ENCODE measurements at places on chromosomes 1 and 21.

- DNase-seq: no peak
Observed at GRCh38 chr1:16021681-16022080, at the start of gene CLCNKA. Gene CLCNKA (plus strand): TSS chr1:16022036. CDS start chr1:16022620, 584 bp downstream.

DNA sequence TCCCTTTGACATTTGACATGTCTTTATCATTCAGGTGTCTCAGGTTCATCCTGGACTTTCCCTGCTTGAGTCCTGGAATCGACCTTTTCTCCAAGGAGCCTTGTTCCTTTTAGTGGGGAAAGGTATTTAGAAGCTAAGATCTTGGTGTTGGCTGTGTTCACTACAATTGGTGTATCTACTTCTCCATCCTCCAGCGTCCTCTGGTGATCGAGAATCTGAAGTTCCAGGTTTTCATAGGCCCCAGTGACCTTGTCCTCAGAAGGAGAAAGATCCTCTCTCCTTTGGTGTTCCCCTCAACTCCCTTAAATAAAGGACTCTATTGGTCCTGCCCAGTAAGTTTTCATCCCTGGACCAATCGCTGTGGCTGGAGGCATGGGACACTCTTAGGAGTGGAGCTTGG, 22.1 kb downstream of the MROH7 start:
- no peak for DNase-seq

GRCh38 chr1:245999697-246000637, 507.1 kb downstream of the SMYD3 start:
- DNase-seq: no peak

DNA sequence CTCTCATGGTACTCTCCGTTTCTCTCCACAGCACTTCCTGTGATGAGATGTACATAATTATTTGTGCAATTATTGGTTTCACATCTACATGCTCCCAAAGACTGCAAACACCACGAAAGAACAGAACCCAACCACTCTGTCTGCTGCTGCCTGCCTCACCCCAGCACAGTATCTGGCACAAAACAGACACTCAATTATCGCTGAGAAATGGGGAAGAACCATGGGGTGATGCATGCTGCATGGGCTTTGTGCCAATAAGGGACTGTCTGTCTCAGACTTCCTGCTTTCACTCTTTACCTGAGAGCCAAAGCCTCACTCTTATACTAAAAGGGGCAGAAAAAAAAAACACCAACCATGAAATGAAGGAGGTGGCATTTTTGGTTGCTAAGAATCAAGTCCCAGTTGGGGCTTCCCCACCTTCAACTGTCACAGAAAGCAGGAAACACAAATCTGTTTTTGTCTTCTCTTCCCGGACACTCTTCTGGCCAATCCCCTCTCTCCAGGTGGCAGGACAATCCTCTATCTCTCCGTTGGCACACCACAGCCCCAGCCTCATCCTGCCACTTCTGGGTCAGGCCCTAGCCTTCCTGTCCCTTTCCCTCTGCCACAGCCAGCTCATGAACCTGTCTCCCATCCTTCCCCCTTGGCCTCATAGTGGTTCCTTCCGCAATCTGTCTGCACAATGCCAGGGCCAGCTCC, 82.0 kb downstream of the TGFBR3 start:
- DNase-seq: peak; percentile 89

DNA sequence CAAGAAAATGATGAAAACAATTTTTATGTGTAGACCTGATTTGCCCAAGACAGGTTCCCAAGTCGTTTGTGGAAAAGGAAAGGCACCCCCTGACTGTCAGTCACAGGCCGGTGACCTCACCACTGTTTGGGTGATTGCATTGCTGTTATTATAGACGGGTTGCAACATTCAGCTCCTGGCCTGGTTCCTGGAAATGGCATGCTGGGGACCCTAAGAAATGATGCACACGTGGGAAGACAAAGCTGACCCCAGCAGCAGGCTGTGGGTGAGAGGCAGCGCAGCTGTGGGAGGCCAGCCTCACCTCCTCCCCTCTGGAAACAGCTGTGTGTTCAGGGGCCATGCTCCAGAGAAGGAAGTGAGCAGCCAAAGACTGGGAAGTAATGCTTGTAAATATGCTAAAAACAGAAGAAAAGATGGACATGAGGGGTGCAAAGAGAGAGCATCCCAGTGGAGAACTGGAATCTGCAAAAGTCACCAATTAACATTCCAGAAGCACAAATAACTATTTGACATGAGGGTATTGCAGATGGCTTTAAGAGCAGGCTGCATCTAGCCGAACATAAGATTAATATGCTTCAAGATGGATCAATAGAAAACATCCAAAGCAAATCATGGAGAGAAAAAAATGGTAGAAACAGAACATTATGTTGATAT, 23.4 kb upstream of the ABCG1 start:
- no peak for DNase-seq

GRCh38 chr1:77594366-77595112, 87.9 kb downstream of the ZZZ3 start:
- DNase-seq: no peak

- no peak for DNase-seq
Observed at GRCh38 chr1:234589064-234589800, 20.7 kb downstream of the IRF2BP2 start.

DNA sequence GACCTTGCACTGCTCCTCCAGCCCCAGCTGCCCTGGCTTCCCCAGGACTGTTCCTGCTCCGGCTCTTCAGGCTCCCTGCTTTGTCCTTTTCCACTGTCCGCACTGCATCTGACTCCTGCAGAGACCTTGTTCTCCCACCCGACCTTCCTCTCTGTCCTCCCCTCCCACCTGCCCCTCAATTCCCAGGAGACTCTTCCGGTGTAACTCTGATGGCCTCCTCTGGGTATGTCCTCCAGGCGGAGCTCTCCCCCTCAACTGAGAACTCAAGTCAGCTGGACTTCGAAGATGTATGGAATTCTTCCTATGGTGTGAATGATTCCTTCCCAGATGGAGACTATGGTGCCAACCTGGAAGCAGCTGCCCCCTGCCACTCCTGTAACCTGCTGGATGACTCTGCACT, 550 bp downstream of the ACKR1 start:
- DNase-seq: no peak

DNA sequence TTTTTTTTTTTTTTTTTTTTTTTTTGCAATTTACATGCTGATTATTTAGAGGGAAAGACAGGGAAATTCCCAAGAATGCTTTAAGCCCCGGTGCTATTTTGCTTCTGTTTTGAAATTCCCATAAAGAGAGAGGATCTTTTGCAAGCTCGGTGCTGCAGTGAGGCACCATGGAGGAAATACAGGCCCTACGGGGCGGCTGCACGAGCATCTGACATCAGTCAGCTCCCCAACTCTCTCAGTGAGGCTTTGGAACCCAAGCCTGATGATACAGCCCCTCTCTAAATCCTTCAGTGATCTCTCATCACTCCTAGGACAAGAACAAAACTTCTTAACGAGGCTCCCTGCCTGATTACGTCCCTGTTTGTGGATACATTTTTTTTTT, 791 bp upstream of the CHI3L1 start:
- DNase-seq: no peak

- no peak for DNase-seq
Observed at GRCh38 chr1:29515170-29515955, 279.0 kb downstream of the PTPRU start.

- no peak for DNase-seq
Observed at GRCh38 chr21:38312822-38313221, 56.0 kb downstream of the KCNJ15 start.

- no peak for DNase-seq
Observed at GRCh38 chr21:39336457-39337008, 12.4 kb downstream of the HMGN1 start.

GRCh38 chr1:240533154-240533780, 78.7 kb downstream of the GREM2 start:
- no peak for DNase-seq

- no peak for DNase-seq
Observed at GRCh38 chr1:207745285-207745684, 6.6 kb upstream of the CD46 start.

GRCh38 chr1:165671526-165671925, 26.8 kb downstream of the ALDH9A1 start:
- no peak for DNase-seq

GRCh38 chr1:204123376-204123775, 28.5 kb downstream of the ETNK2 start:
- DNase-seq: no peak

DNA sequence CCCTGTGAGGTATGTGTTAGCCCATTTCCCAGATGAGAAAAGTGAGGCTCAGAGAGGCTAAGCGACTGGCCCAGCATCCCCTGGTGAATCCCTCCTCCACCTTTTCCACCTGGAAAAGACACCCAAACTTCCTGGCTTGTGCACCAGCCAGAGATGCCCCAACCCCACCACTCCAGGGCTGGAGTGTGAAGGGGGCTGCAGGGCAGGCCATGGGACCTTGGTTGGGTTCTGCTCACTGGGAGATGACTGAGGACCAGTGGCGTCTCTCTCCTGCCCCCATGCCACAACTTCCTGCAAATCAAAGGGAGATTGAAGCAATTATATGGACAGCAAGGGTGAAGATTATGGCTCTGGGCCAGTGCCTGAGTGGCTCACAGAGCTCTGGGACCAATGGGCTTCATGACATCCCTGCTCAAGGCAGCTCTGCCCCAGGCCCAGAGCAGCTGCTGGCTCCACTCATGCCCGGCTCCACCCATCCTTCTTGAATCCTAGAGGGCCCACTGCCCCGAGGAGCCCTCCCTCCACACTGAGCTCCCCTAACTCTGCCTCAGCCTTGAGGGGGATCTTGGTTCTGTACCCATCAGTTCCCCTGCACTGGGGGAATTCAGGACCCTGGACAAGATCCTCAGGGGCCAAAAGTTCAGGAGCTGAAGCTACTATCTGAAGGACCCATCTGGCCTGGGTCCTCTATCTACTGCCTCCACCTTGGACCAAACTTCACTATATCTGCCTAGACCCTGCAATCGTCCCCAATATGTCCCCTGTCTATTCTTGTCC, 416.9 kb downstream of the PTPRU start:
- no peak for DNase-seq

DNA sequence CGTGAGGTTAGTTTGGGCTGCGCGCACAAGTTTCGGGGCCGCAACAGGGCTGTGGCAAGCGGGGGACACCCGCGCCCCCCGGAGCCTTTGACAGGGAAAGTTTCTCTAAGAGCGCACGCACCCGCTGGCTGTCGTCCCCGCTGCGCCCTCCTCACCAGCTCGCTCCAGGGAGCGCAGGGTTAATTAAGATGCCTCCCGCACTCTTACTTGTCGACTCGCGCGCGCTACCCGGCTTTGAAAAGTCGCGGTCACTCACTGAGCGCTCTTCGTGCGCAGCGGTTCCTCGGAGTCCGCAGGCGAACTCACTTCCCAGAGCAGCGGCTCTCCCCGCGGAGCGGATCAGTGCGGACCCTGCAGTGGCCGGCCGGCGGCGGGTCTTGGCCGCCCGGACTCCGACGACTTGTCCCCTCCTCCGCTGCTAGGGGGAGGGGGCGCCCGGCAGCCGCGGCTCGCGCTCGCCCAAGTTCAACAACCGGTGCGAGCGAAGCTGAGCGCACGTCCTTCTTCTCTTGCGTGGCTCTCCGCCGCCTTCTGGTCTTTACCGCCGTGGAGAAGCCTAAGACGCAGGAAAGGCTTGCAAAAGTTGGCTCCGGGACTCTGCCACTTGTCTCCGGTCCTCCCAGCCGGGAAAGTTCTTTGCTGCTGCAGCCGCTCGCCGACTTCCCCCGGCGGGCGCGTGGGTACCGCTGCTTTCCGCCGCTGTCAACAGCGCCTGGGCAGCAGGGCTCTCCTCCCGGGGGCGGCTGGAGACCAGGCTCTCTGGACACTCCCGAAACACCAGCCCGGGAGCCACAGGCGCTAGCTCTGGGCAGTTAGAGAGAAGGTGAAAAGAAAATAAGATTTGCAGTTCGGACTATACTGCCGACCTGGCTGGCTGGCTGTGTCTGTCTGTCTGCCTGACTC, 506 bp downstream of the JUN start:
- DNase-seq: peak; percentile 44

DNA sequence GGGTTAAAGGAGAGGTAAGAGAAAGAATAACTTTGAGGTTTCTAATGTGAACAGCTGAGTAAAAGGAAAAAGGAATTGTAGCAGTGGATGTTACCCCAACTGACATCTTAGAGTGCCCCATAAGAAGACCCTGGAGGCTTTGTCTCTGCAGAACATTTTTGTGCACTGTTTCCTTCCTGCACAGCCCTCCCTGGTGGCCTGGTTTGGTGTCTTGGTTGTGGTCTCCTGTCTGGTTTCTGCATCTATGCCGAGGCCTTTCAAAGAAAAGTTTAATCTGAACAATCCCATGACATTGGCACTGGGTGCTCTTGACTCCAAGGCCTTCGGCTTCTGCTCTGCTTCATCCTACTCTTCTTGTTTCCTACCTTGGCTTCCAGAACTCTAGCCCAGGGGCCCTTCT, 57.8 kb downstream of the RHOU start:
- peak; percentile 31 for DNase-seq

DNA sequence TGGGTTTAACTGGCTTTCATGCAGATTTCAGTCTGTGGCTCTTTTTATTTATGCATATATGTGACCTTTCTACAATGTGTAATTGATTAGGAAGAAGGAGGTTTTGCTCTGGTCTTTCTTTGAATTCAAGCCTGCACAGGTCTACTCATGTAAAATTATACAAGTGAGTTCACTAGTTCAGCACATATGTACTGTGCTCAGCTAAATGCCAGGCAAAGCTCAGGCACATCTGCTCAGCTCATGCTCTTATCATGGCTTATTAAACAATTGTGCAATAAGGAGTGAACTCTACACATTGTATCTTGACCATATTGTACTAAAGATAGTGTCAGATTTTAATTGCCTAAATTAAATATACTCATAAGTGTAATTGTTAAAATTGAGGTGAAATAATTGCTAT, 378.4 kb downstream of the ADGRL2 start:
- DNase-seq: no peak

DNA sequence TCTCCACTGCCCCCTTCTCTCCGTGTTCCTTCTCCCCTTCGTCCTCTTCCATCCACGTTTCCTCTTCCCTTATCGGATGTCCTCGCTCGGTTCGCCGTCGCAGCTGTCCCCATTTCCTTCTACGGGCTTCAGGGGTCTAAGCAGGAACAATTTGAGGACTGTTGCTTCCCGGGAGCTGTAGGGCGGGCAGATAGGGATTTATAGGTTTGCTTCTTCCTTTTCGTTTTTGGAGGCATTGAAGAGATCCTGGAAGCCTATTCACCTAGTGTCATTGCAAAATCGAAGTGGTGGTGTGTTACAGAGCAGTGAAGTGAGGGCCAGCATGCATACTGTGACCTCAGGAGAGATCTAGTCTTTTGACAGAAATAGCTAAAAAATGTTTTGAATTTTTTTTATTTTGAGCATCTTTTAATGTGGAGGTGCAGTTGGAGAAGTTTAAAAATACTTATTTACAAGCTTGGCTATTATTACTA, 897 bp downstream of the ZYG11B start:
- peak; percentile 3 for DNase-seq

DNA sequence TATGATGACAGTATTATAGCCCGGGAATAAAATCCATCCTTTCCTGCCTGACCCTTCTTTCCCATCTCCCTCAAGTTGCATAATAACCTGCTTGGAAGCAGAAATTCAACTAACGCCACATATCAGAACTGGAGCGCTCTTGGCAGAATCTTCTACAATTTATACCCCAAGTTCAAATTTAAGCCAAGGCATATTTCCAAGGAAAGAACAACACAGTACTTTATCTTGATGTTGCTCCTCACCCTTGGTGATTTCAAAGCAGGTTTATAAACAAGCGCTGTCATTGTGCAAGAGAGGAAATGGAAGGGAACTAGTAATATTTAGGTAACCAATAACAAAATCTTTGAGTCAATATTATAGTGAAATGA, 38.0 kb upstream of the PTGFRN start:
- DNase-seq: no peak
